Iris pigment epithelial cell (primary cell): ENCODE measurements at places on chromosomes 2 and 18.

DNA sequence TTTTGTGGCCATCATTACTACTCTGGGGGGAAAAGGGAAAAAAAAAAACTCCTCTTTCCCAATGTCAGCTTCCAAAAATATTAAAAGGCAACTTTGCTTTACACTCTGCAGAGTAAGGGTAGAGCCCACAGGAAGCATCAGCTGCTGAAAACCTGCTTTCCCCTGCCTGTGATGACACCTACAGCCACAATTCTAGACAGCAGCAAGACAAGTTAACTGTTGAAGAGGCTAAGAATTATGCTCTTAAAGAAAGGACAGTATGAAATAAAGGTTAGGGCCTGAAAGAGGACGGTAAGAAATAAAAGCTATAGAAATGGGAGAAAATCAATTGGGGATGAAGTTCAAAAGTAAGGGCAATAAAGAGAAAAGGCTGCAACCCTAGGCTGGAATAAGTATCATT lies 3.0 kb downstream of the PDE11A start:
- peak; percentile 42 for DNase-seq

GRCh38 chr2:71665168-71666093 lies 212.1 kb downstream of the DYSF start:
- no peak for DNase-seq

- peak; percentile 69 for DNase-seq
These were observed 53.5 kb downstream of the SEPTIN10 start for GRCh38 chr2:109560265-109560664.

DNA sequence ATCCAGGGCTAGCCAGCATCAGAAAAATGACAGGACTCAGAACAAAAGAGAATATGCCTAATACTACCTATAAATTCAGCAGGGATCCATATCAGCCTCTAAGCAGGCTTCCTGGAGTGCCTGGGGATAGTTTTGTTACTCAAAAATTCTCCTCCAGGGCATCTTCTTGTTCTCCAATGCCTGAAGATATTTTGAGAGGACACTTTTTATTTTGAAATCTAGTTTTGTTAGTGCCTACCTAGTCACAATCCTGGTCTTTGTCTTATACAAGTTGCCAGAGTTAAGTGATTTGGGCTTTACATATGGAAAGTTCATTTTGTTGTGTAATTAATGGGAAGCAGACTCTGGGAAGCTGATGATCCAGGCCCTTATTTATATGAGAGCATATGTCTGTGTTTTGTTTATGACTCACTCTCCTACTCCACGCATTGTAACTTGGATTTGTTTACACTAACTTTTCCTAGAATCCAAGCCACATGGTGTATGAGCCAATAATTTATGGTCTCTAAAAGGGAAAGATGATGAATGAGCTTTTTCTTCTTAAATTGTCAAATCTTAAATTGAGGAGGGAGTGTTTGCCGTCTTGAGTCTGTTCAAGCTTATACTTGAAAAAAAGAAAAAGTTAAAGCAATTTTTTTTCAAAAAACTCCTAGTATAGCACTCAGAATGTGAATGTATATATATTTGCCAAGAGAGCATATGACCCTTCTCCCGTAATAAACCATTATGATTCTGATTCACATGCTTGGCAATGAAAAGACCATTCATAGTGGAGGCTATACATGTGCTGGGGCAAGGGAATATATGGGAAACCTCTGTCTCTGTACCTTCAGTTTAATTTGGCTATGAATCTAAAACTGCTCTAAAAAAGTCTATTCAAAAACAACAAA lies 370.3 kb downstream of the SETBP1 start:
- peak; percentile 77 for DNase-seq
